GDM1 (cell line): ENCODE measurements at places on chromosomes 7 and 10.

- no peak for DNase-seq
Observed at GRCh38 chr10:22655312-22655981, 58.9 kb downstream of the PIP4K2A start.

GRCh38 chr7:69889338-69889975 lies 291.2 kb downstream of the AUTS2 start:
- no peak for DNase-seq

- DNase-seq, result no peak
Observed at GRCh38 chr7:106356-106755, 86.0 kb upstream of the FAM20C start.

- DNase-seq, result no peak
Observed at GRCh38 chr7:35250941-35251340, 3.0 kb downstream of the TBX20 start.

DNA sequence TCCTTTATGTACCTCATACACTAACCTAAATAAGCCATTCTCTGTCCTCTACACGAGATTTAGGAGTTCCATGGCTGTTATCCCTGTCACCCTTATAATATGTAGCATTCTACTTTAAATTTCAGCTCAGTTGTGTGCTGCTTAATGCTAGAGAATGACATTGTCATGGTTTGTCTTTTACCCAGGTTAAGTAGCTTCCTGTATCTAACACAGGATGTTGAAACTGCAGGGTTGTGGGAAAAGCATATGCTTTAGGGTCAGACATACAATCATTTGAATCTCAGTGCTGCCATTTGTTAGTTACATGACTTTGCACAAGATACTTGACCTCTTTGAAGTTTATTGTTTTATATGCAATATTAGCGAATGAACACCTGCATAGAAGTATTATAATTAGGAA lies 235.1 kb upstream of the CACNA2D1 start:
- DNase-seq, result no peak

- DNase-seq, result peak; percentile 79
Observed at GRCh38 chr7:2018569-2019460, 213.9 kb downstream of the MAD1L1 start.

DNA sequence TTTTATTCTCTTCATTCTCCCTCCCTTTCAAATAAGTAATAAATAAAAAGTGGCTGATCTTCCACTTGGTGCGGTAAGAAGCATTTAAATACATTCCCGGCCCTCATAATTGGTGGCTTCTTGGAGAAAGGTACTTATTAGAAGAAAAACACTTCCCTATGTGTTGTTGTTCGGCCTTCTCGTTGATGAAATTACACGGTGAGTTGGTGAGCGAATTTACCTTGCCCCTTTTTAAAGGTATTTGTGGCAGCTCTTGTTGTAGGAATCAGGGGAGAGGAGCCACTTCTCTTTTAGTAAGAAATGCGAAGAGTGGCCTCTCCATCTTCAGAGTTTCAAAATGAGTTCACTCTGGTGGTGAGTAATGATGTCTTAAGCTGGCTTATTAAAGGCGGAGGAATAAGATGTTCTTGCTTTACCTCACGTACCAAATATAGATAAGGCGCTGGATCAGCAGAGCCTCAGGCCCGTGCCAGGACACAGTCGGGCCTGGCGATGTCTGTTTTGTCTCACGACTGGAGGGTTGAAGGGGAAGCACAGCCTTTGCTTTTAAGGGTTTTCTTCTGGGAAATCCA lies 135.9 kb downstream of the CUX1 start:
- no peak for DNase-seq

DNA sequence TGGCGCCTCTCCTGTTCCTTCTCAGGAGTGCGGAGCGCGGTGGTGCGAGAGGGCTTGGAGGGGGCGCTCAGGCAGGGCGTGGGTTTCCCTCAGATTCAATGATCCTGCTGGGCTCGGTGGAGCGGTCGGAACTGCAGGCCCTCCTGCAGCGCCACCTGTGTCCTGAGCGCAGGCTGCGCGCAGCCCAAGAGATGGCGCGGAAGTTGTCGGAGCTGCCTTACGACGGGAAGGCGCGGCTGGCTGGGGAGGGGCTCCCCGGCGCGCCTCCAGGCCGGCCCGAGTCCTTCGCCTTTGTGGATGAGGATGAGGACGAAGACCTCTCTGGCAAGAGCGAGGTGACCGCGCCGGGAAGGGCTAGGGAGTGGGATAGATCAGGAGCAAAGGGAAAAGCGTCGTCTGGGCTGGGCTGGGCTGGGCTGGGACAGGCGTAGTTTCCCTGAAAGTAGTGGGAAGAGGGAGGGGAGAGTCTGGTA lies 17.0 kb downstream of the FAM131B start:
- DNase-seq, result no peak

- no peak for DNase-seq
Observed at GRCh38 chr7:6232116-6232515, 40.3 kb downstream of the CYTH3 start.

DNA sequence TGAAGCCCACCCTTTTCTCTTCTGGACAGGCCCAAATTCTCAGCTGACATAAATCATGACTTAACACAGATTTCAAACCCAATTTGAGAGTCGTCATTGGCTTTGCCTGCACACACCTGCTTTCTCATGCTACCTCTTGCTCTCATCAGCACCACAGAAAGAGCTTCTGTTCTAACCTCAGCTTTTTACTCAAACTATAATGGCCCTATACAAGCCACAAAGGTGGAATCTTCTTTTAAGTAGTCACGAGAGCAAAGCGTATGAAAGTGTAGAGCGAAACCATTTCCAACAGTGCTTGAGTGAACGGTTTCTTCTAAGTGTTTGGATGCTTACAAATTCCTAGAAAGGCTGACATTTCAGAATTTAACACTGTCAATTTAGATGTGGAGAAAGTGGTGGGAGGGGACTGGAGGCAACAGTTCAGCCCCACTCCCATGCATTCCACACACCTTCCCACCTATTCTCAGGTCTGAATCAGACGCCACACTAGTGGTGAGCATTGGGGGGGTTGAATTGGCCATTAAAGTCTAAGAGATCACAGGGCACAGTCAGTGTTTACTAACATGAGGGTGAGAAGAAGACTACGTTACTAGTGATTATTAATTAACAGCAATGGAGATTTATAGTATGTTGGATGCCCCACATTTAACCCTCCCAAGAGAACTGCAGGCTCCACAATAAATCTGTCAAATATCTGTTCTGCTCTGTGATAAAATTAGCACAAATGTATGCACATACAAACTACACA lies 114.0 kb downstream of the PRKCQ start:
- DNase-seq, result no peak

GRCh38 chr7:48839108-48839507 lies 85.2 kb upstream of the CDC14C start:
- DNase-seq, result no peak

- DNase-seq, result no peak
Observed at GRCh38 chr7:120876922-120877321, 19.0 kb upstream of the TSPAN12 start.

DNA sequence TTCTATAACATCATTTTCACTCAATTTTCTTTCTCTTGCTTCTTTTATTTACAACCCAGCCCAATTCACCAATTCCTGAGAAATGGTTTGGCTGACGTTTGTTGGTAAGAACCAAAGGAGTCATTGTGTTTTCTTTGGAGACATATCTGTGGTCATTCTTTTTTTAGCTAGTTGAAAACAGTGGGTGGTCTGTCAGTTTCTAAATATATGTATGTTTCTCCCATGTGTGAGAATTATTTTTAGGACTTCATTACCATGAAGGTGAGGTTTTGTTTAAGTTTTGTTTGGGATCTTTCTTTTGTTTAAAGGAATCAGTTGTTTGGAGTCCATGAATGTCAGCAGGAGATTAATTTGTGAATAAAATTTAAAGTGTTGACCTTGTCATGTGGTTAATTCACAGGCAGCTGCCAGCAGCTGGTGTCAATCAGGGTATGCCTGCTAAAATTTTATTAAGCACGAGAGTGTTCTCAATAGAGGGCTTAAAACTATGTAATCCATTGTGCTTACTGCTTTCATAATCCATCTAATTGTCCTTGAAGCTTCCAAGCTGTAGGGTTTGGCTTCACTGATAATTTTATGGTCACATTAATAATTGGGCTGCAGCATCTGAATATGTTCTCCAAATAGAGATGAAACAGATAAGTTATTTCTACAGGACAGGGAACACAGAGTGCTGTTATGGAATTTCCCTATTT lies 38.7 kb downstream of the INSYN2A start:
- DNase-seq, result no peak

GRCh38 chr10:94013331-94013760 lies 19.6 kb downstream of the PLCE1 start:
- no peak for DNase-seq

- no peak for DNase-seq
Observed at GRCh38 chr10:118870467-118871243, 115.9 kb upstream of the CACUL1 start.

- DNase-seq, result peak; percentile 59
Observed at GRCh38 chr10:30600005-30600404, 29.5 kb downstream of the LYZL2 start.
